ENCODE measurements at places on chromosomes 12 and 14.

- DNase-seq: no peak
These were observed 70.0 kb downstream of the EPS8 start for GRCh38 chr12:15719230-15719629.

DNA sequence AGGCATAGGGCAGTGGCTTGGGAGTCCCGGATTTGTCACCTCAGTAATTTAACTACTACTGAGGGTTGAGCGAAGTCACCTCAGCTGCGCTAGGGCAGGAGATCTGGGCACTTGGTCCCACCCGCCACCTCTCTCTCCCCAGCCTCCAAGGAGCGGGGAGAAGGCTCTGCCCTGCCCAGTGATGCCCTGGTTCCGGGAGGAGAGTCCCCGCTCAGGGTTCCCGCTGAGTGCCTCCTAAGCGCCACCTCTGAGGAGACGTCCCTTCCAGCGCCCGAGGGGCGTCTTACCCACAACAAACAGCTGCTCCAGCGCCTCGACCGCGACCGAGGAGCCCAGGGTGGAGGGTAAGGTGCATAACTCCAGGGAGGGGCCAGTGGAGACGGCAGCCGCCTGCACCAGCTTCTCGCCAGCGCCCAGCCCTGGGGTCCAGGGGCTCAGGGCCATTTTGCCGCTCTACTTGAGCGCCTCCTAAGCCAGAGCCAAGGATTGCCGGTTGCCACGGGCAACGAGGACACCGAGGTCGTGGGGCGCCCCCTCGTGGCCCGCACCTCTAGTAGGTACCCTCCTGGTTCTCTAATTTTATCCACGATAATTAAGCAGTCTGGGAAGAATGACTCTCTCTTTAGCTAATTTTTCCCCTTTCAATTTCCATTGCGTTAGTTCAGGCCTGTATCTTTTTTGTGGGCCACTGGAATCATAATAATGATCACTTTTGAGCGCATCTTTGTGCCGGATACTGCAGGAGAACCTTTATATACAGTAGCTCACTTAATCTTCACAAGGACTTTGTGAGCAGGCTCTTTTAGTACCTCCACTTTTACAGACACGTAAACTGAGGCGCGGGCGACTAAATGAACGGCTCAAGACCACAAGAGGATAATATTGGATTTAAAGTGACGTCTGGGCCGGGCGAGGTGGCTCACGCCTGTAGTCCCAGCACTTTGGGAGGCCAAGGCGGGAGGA, at the start of gene CCDC175:
CCDC175 (minus strand) TSS at position 481 of the 963 bp plus-strand sequence; CDS start at position 444, 37 bp downstream.
- peak; percentile 74 for DNase-seq

DNA sequence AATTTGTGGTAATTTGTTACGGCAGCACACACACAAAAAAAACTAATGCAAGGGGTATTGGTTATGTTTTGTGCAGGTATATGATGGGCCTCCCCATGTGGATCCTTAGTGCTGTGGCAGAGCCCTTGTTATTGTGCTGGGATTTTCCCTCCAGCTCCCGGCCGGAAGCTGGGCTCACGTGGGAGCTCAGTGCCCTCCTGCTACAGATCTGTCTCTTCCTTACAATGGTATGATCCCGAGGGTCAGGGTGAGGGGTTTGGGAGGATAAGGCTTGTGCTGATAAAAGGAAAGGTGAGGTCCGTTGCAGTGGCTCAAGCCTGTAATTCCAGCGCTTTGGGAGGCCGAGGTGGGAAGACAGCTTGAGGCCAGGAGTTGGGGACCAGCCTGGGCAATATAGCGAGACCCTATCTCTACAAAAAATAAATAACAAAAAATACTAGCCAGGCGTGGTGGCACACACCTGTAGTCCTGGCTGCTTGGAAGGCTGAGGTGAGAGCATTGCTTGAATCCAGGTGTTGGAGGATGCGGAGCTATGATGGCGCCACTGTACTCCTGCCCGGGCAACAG, 861 bp upstream of the SLC48A1 start:
- no peak for DNase-seq

DNA sequence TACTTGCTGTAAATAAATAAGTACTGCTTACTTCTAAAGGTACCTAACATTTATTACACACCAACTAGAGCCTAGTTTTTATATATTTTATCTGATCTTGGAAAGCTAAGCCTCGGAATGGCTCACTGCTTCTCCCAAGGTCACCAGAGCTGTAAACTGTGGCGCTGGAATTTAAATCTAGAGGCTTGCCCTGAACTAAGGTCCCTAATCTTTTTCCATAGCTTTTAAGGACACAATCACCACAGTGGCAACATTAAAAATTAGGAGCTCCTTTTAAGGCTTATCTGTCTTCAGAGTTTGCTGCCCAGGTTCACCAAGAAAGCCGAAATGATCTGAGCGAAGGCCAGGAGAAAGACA, 670 bp downstream of the CCNB1IP1 start:
- no peak for DNase-seq

DNA sequence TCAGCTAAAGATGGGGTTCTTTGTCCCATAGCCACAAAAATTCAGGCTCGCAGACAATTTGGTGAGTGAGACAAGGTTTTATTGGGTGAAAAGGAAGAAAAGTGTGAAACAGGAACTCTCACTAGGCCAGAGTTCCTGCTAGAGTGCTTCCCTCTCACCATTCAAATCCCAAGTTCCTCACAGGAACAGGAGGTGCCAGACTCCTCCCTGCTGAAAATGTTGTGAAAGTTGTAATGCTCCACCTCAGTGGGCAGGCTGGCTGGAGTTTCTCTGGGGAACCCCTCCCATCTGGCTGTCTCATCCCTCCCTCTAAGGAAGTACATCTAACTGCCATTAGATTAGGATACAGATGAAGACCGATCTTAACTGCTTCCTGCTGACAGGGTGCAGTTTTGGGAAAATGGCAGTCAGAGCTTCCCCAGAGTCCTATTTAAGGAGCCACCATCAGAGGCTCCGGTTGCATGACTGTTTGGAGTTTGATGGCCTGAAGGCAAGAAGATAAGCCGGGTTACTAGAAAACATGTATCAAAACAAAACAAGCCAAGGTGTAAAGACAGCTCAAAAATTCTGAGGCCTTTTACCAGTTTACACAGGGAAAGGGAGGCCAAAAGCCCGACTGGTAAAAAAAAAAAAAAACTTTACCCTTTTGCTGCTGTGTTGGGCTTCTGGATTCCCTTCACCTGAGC, 127.6 kb downstream of the FSCB start:
- no peak for DNase-seq

GRCh38 chr14:94288610-94289465, 4.2 kb downstream of the SERPINA10 start:
- no peak for DNase-seq

GRCh38 chr12:118334241-118334640, 38.5 kb downstream of the TAOK3 start:
- no peak for DNase-seq

GRCh38 chr12:117155278-117156060, 34.8 kb downstream of the FBXO21 start:
- DNase-seq: peak; percentile 57

DNA sequence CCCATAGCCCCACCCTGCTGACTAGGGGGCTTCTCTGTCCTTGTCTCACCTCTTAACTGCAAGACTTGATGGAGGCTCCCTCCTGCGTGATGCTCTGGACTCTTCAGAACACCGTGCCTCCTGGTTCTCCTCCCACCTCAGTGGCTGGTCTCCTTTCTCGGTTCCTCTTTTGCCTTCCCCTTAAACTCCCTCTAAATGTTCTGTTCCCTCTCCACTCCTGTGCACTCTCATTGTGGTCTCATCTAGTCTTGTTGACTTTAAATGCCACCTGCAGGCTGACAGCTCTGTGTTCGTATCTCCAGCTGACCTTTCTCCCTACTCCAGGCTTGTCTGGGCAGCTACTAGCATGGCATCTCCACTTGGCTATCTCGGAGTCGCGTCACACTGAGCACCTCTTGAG, 28.3 kb downstream of the DYNC1H1 start:
- no peak for DNase-seq

- DNase-seq: no peak
These were observed 218.3 kb upstream of the OR4E1 start for GRCh38 chr14:21891921-21892320.

DNA sequence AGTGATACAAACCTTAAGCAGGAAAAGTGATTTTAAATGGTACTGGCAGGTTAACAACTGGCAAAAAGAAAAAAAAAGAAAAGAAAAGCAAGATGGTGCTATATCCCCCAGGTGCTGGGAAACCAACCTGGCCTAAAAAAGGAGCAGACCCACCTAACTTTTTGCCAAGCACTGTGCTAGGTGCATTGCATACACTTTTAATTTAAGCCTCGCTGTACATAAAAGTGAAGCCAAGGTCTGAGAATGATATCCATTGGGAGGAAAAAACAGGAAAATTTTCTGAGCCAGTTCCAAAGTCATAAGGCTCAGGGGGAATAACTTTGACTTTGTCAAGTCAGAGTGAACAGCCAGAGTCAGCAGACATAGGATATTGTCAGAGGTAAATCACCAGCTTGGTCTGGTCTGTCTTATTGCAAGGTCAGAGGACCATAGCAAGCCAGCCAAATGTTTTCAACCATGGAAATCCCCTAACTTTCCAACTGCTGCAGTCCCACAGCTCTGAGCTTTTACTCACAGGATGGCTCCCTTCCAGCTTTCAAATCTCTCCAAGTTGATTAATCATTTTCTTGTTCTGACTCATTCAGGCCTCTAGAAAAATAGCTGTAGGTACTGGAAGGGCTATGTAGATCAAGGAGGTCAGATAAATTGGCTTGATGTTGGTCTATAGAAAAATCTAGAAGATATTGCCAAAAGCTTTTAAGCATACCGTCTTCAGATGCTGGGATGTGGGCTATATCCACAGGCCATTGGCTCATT, 412.9 kb downstream of the RAD51B start:
- peak; percentile 27 for DNase-seq

DNA sequence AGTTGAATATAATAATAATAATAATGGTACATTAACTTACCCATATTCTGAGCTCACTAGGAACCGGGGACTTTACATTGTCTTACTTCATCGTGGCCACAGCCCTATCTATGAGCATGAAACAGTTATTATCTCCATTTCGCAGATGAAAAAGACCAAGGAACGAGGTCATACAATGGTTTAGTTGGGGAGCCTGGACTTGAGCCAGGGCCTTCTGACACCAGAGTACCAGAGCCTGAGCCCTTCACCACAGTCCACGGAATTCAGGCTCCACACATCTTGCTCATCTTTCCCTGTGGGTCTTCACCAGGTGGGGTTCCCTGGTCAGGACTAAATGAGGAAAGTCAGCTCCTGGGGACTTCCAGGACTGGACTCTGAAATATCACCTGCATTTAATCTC, 31.3 kb upstream of the CMKLR1 start:
- no peak for DNase-seq

GRCh38 chr12:98060411-98060810, 455.0 kb upstream of the TMPO start:
- no peak for DNase-seq

GRCh38 chr12:84704856-84705255, 207.7 kb downstream of the SLC6A15 start:
- no peak for DNase-seq
